GM13976 (cell line): ENCODE measurements at places on chromosomes 12 and 14.

- DNase-seq: no peak
Observed at GRCh38 chr12:58302487-58303011, 361.2 kb downstream of the ATP23 start.

- peak; percentile 49 for DNase-seq
Observed at GRCh38 chr12:120399531-120399930, 30.6 kb upstream of the MSI1 start.

GRCh38 chr14:34843011-34843554 is 32.1 kb downstream of the BAZ1A start:
- DNase-seq: peak; percentile 46

DNA sequence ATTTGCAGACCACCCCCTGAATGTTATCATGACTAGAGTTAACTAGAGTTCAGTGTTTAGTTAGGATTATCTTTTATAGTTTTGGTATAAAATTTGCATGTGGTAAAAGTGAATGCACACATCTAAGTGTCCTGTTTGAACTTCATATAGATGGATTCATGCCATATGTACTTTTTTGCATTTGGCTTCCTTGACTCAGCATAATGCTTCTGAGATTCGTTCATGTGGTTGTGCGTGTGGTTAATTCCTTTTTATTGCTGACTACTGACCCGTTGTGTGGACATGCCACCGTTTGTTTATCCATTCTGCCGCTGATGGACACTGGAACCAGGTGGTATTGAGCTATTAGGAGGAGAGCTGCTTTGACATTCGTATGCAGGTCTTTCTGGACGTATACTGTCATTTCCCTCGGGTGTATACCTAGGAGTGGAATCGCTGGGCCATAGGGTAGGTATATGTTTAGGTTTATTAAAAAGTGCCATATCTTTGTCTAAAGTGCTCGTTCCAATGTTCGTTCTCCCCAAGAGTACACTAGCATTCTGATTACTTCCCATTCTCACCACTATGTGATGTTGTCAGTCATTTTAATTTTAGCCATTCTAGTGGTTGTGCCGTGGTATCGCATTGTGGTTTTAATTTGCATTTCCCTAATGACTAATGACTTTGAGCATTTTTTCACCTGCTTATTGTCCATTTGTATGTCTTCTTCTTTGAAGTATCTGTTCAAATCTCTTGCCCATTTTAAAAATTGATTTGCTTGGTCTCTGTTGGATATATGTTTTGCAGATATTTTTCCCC is 37.7 kb downstream of the RIN3 start:
- peak; percentile 76 for DNase-seq

DNA sequence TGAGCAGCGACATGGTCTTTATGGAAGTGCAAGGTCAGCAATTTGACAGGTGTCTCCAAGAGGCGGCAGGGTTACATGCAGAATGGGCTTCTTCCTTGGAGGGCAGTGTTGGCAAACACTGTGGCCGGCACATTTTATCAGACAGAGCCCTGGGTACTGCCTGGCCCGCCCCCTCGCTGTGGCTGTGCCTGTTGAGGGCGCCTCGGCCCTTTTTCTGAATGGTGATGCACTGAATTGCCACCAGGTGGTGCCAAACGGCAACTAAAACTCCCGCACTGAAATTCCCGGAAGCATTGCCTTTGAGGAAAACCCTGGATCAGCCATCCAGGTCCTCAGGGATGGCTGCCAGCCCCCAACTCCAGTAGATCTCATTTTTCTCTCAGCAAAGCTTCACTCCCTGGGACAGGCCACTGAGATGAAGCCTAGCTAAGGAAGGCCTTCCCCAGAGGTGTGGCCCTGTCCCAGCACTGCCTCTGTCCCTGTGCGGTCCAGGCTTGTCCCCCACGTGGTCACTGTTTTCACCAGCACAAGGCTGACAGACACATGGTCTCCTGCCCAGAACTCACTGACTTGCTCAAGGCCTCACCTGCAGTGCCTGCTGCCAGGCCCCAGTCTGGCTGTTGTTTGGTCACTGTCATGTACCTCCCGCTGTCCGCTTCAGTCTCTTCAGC is 73.6 kb downstream of the TESC start:
- DNase-seq: peak; percentile 81

GRCh38 chr12:66647034-66647691 is 31.7 kb downstream of the GRIP1 start:
- no peak for DNase-seq

DNA sequence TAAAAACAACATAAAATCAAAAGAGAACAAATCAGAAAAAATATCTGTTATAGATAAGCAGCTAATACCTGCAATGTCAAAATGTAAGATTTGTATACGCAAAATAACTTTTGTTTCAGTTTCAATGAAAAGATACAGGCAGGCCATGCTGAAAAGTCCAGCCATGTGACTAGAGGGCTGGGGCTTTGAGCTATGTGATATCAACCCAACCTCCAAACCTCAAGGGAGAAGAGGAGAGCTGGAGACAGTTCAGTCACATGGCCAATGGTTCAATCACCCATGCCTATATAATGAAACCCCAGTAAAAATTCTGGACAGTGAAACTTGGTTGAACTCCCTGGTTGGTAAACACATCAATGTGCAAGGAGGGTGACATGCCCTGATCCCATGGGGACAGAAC is 5.3 kb downstream of the COX16 start:
- DNase-seq: no peak

- no peak for DNase-seq
Observed at GRCh38 chr12:90335566-90335965, 619.4 kb downstream of the CCER1 start.
